Suprapubic skin (tissue), 4 donors: ENCODE measurements at places on chromosomes 16 and 17. TPM values are rescaled to one million over a fixed set of nuclear protein-coding genes. Genes with fewer than 3 reads are reported as not detected.
A peak's percentile ranks its signal among the peaks of the same experiment; 100 is the strongest.

DNA sequence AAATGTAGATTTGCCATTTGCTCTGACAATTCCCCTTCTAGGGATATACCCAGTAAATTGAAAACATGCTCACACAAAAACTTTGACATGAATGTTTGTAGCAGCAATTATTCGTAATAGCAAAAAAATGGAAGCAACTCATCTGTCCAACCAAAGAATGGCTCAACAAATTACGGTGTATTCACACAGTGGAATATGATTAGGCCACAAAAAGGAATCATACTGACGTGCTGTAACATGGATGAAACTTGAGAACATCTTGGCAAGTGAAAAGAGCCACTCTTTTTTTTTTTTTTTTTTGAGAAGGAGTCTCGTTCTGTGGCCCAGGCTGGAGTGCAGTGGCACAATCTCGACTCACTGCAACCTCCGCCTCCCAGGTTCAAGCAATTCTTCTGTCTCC, 24.1 kb upstream of the SPNS3 start:
- no peak for DNase-seq

- DNase-seq = no peak
These were observed 25.9 kb upstream of the VPS4A start for GRCh38 chr16:69285240-69285639.

- DNase-seq = no peak
These were observed 22.2 kb downstream of the TRPV3 start for GRCh38 chr17:3535253-3535995.

DNA sequence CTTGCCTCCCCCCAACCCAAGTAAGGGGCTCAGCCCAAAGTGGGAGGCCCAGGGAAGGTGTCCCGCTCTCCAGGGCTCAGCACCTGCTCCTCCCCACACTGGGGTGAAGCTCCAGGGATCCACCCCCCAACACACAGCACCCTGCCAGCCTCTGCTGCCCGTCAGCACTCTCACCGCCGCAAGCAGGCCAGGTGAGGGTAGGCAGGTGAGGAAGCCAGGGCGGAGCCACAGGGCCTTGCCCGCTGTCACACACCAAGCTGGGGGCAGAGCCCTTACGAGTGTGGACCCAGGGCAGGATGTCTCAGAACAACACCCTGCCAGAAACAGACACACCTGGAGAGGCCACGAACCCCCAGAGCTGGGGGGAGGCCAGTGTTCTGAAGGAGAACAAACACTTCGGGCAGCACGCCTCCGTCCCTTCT, 19.5 kb downstream of the PLLP start:
- DNase-seq = peak; percentile 59

DNA sequence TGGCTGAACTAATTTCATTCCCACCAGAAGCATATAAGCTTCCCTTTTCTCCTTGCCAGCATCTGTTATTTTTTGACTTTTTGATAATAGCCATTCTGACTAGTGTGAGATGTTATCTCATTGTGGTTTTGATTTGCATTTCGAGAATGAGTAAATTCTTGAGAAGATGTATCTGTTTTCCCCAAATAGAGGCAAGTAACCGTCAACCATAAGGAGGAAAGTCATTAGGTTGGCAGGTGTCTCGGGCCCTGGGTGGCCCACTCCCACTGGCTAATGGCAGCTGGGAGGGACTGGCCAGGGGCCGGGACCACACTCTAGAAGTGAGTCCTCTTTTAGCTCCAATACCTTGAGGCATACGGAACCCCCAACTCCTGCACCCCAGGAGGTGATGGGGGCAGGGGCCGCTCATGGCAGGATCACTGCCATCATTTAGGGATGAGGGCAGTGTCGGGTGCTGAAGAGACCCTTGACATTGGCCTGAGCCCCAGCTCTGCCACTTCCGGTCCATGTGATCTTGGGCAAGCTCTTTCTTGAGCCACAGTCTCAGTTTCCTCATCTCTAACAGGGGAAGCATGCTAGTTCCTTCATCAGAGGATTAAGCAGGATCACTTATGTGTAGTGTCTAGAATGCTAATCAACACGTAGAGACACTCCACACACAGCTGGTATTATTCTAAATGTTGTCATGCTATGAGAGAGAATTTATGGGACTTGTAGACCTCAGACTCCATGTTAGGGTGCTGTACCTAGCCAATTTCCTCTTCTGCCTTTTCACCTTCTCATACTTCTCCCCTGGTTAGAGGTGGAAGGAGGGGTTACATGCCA, 44.3 kb downstream of the RGS9 start:
- no peak for DNase-seq

GRCh38 chr17:27425991-27426390, 30.3 kb upstream of the KSR1 start:
- no peak for DNase-seq

DNA sequence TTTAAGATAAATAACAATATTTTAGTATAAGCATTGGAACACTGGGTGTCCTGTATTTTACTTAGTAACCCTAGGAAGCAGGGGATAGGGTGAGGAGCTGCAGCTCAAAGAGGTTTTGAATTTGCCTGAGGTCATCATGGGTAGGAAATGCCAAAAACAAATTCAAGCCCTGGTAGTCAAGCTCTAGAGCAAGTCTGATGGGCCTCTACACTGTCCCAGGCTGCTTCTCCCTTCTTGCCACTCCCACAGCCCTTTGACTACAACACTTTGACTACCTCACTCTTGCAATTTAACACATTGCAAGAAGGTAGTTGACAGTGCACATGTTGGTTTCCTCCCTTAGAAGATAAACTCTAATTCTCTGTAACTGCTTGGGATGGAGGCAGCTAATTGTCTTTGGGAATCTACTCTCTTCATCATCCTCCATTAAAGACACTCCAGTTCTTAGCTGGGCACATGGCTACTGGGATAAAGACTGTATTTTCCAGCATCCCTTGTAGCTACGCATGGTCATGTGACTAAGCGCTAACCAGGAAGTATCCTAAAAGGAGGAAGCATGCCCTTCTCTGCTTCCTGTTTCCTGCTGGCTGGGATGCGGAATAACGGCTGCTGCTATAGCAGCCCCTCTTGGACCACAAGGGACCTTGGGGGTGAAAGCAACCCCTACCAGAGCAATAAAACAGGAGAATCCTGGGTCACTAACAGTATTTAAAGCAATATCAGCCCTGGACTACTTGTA, 30.7 kb upstream of the SSTR2 start:
- DNase-seq = no peak

- DNase-seq = no peak
These were observed 18.1 kb upstream of the ARL2BP start for GRCh38 chr16:57226701-57227621.

DNA sequence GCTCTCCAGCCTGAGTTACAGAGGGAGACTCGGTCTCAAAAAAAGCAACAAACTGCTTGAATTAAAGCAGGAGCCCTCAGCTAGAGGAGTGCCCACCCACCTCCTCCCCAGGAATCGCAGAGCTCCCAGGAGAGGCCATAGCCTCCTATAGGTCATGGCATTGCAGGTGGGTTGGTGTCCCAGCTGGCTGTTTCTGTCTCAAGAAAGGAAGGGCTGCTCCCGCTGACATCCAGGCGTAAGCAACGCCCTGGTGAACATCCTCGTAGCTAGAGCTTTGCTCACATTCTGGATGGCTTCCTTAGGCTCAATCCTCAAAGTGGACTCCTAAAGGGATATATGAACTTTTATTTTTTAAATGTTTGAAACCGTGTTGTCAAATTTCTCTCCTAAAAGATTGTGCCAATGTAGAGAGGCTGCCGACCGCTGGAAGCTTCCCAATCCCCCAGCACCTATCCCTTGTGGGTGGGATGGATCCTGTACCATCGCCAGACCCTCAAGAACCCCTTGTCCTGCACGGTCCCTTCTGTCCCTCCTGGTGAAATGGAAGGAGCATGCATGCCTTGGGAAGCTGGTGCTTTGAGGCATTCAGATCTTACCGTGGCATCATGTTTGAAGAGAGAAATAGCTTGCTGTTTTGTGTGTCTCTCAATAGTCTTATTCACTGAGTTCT, 5.9 kb downstream of the NLRC5 start:
- no peak for DNase-seq

- peak; percentile 79 for DNase-seq
These were observed 901 bp downstream of the CDYL2 start for GRCh38 chr16:80803339-80804055.

- no peak for DNase-seq
These were observed 16.3 kb downstream of the MEIOC start for GRCh38 chr17:44672479-44673093.

- no peak for DNase-seq
These were observed 1494.0 kb upstream of the CDH8 start for GRCh38 chr16:63530208-63530607.

DNA sequence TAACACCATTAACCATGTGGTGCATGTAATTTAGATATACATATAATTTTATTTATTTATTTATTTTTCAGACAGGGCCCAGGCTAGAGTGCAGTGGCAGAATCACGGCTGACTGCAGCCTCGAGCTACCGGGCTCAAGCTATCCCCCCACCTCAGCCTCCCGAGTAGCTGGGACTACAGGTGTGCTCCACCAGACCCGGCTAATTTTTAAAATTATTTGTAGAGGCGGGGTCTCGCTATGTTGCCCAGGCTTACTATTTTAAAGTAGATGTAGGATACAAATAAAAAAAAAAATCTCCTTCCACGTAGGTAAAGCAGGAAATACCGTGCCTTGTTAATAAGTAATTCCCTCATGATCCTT, 446 bp upstream of the COQ7 start:
- DNase-seq = no peak

DNA sequence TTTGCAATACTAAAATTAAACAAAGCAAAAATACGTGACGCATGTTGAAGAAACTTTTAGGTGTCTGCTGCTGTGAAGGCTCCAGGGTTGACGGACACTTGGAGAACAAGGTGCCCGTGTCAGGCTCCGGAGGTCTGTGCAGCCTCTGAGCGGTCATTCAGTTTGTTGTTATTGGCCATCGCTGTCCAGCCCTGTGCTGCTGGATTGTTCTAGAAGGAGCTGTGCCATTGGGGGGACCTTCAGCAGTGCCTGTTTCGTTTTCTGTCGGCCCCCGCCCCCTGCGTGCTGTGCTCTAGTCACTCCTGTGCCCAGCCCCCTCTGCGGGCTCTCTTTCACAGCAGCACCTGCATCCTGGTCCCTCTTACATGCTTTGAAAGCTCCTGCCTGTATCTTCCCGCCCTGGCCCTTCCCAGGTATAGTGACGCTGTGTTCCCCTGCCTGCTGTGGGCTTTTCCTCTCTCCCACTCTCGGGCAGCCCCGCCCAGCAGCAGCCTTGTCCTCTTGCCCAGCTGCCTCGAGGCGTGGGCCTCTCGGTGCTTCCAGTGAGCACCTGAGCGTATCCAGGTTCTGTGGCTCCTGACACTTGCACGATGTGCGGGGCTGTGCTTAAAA, 50.7 kb downstream of the RNF213 start:
- DNase-seq = no peak

DNA sequence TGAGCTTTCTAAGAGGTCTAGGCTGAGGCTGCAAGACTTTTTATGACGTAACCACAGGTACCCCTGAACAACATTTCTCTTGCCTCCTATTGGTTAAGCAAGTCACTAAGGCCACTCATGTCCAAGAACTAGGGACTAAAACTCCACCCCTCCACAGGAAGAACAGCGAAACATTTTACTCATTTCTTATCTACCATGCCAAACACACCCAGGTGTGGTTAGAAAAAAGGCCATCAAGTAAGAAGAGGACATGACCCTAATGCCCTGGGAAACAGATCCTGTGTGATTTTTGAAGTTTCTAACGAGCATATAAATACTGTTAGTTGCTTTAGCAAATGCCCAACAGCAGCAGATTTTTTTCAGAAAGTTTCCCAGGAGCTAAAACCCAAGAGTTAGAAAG, 282.4 kb upstream of the DYNLRB2 start:
- DNase-seq = no peak

GRCh38 chr16:63617047-63617989, 1504.5 kb downstream of the CDH11 start:
- no peak for DNase-seq

- no peak for DNase-seq
These were observed 3.9 kb downstream of the NXPH3 start for GRCh38 chr17:49579522-49579921.

- DNase-seq = no peak
These were observed 5.4 kb downstream of the DCAF7 start for GRCh38 chr17:63555500-63556156.

- DNase-seq = no peak
These were observed 72.2 kb downstream of the RPGRIP1L start for GRCh38 chr16:53631236-53632025.

- DNase-seq = no peak
These were observed 157.2 kb upstream of the CACNG3 start for GRCh38 chr16:24098896-24099295.

- no peak for DNase-seq
These were observed at the start of gene PYDC1 for GRCh38 chr16:31216422-31217135. Gene PYDC1 (minus strand): TSS chr16:31217135. CDS start chr16:31217028, 107 bp downstream.

DNA sequence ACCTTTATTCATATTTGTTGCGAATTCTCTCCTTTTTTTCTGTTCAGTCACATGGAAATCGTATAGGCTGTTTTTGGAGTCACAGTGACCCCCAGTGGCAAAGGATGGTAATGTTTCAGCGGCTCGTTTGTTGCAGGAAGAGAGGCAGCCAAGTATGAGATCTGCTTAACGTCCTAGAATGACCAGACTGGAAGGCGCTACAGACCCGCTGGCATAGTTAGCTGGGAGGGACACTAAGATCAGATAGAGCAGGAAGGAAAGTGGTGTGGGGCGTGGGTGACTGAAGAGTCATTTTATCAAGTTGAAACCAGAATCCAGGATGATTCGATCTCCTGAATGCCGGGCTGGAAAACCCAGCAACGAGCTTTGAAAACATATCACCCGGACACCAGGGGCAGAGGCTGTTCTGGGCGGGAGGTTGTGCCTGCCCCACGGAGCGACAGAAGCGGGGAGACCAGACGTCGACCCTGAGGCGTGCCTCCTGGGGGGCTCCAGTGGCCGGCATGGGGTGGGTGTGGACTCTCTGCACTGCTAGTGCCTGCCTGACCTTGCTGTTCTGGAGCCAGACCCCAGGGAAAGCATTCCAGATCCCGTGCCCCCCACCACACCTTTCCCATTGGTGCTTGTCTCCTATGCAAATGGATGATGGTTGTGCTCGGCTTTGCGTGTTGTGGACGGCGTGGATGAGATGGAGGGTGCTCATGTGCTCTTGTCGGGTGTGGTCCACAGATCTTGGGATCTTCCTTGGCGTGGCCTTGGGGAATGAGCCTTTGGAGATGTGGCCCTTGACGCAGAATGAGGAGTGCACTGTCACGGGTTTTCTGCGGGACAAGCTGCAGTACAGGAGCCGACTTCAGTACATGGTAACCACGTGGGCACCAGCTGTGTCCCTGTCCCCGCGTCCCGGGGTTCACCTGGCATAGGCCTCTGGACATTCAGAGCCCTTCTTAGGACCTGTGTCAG, 7.7 kb downstream of the IL34 start:
- no peak for DNase-seq

GRCh38 chr17:36778448-36778847, 158.8 kb upstream of the LHX1 start:
- DNase-seq = no peak

GRCh38 chr17:62923258-62924150, 42.5 kb upstream of the TANC2 start:
- DNase-seq = no peak

GRCh38 chr17:80364091-80364691, 50.8 kb upstream of the ENDOV start:
- DNase-seq = peak; percentile 68

- DNase-seq = no peak
These were observed 377.1 kb downstream of the CNTNAP4 start for GRCh38 chr16:76654088-76654820.

SPATA32 gene
- not detected for total RNA-seq

PPM1E gene
- 0.08 TPM for total RNA-seq

C17orf113 gene
- 0.65 TPM for total RNA-seq

JPH3 gene
- not detected for total RNA-seq

ALDOA gene
- total RNA-seq = 794 TPM

TLCD3B gene
- not detected for total RNA-seq

RRN3 gene
- total RNA-seq = 24.9 TPM

EVPL gene
- total RNA-seq = 218 TPM

GCGR gene
- 2.0 TPM for total RNA-seq

NPIPA3 gene
- not detected for total RNA-seq

CFAP52 gene
- total RNA-seq = not detected

PRKCB gene
- total RNA-seq = 7.7 TPM
